Stimulated activated CD8-positive, alpha-beta memory T cell treated with anti-CD3 and anti-CD28 coated beads, Interleukin-7, amount 100 ng/mL, for 1 hour (primary cell): ENCODE measurements at places on chromosomes 1 and 21.

GRCh38 chr1:26607186-26607585 lies 77.6 kb downstream of the RPS6KA1 start:
- DNase-seq = no peak

DNA sequence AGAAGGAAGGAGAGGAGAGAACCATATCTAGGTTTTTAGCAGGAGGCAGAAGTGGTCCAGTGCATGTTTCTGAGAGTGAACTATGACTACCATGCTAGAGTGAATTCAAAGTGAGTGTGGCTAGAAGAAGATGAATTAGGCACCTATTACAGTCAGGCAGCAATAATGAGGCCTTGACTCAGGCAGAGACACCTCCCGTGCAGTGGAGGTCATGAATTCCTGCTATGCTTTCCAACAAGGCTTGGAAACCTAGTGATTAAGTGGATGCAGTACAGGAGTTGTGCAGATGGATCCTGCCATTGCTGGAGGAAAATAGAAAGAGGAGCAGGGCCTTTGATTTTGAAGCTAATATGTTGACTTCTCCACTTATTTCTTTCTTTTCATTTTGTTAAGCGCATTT lies 581.5 kb downstream of the RWDD3 start:
- DNase-seq = no peak

DNA sequence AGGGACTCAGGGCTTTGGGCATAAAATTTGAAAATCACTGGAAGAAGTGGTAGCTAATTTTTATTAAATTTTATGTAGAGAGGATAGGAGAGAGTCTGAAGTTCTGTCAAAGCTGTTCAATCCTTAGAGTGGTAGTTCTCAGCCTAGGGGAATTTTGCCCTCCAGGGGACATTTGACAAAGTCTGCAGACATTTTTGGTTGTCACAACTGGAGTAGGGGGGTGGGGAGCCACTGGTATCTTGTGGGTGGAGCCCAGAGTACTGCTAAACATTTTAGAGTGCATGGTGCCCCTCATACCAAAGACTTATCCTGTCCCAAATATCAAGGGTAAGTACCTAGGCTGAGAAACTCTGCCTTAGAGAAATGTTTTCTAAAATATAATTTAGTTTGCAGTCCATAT lies 30.2 kb downstream of the RASAL2 start:
- DNase-seq = no peak

DNA sequence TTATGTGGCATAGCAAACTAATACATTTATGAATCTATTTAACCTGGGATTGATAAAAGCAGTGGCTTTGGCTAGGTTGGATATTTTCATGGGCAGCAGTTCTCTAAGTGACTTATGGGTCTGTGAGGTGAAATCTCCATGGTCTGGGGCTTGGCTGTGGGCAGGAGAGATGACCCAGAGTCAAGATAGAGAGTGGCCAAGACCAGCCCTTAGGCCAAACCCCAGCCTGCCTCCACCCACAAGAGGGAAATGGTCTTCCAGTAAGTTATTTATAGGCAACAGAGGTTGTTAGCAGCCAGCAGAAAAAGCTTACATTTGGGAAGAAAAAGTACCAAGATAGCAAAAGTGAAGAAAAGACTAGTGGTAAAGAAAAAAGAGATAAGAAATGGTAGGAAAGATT lies 61.4 kb downstream of the SLC35F3 start:
- no peak for DNase-seq

GRCh38 chr1:156862584-156862983 lies 1.9 kb downstream of the NTRK1 start:
- DNase-seq = no peak

- DNase-seq = no peak
Observed at GRCh38 chr1:223208164-223209076, 65.4 kb upstream of the TLR5 start.

- DNase-seq = no peak
Observed at GRCh38 chr1:234234199-234234598, 139.1 kb upstream of the COA6 start.

DNA sequence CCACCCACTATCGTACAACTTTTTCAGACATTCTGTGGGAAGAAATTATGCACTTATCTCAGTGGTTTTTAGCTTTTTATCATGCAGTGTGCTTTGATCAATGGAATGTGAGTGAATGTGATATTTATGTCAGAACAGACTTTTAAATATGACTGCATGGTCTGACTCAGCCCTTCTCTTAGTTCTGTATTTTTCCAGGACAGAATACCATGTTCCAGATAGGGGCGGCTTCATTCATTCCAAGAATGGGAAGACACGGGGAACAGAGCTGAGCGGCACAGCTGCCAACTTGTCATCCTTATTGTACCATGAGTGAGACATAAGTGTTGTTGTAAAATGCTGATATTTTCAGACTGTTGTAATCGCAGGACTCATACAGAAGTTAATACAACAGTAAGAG lies 214.6 kb upstream of the NCAM2 start:
- DNase-seq = no peak

- no peak for DNase-seq
Observed at GRCh38 chr1:203145321-203146041, 18.0 kb downstream of the ADORA1 start.

- DNase-seq = no peak
Observed at GRCh38 chr1:205075642-205076155, 8.6 kb downstream of the TMEM81 start.

- no peak for DNase-seq
Observed at GRCh38 chr1:17924578-17924977, 169.4 kb downstream of the ACTL8 start.

GRCh38 chr1:243739335-243740003 lies 110.6 kb downstream of the AKT3 start:
- no peak for DNase-seq

- DNase-seq = no peak
Observed at GRCh38 chr1:229506633-229507032, 1.5 kb downstream of the NUP133 start.

GRCh38 chr1:231619257-231619634 lies 7.3 kb upstream of the DISC1 start:
- no peak for DNase-seq
